ENCODE measurements at places on chromosomes 2 and 18.

GRCh38 chr2:163662141-163662780 lies 73.5 kb downstream of the FIGN start:
- no peak for DNase-seq

DNA sequence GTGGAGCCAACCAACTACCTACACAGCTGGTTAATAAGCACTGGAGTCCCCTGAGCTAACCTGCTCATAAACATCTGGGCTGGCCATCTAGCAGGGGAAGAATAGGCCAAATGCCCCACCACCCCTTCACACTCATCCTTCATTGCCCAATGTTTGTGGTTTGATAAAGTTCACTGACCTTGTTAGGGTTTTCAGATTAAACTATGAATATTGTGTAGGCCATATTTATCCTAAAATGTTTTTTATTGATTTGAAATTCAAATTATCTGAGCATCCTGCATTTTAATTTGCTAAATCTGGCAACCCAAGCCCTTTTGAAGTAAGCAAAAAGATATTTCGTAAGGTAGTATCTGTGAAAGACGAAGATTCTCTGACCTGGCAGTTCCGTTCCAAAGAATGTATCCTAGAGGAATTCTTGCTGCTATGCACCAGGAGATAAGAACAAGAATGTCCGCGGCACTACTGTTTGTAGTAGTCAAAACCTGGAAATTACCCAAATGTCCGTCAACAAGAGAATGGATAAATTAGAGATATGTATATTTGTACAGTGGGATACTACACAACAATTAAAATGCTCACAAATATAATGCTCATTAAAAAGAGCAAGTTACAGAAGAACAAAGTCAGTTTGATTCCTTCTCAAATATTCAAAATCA lies 5.8 kb upstream of the TLK1 start:
- DNase-seq, result no peak

DNA sequence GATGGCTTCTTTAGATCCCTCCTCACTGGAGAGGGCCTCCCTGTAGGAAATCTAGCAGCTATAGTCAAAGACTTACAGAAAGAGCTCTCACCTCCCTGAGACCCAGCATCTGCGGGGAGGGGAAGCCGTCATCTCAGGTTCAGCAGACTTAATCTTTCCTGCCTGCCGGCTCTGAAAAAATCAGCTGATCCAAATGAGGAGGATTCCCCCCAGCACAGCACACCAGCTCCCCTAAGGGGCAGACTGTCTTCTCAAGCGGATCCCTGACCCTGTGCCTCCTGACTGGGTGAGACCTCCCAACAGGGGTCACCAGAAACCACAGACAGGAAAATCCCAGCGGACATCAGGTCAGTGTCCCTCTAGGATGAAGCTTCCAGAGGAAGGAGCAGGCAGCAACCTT lies 601.9 kb downstream of the CNTNAP5 start:
- no peak for DNase-seq

- no peak for DNase-seq
Measured at GRCh38 chr2:240794178-240794721, 25.8 kb downstream of the KIF1A start.

DNA sequence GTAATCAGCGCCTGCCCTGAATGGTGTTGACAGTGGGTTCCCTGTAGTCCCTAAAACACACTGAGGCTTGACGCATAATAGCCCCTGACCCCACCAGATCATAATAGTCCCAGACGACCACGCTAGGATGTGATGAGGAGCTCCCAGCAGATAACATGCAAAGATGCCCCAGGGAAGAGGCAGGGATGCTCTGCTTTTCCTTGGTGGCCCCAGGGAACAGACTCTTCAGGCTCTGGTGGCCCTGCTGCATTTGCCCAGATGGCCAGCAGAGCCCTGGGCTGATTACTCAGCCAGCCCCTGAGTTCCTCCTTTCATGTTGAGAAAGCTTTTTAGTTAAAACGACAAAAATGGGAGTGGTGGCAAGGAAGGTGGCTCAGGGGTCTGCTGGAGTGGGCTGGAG lies 5.9 kb upstream of the NCKAP5 start:
- no peak for DNase-seq

GRCh38 chr2:197873293-197873701 lies 68.9 kb downstream of the PLCL1 start:
- no peak for DNase-seq

DNA sequence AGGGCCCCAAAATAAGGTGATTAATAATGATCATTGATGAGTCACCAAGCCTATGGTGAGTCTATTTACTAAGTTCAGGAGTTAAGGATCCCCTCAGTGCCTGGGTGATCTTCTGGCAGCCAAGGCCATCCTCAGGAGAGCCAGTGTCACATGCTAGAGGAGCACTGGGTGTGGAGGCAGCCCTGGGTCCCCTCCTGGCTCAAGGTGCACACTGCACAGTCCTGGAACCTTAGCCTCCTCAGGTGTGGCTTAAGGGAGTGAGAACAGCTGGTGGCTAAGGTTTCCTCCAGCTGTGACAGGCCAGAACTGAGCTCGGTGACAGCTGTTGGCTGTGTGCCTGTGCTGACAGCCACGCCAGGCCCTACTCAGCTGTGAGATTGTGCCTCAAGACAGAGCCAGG lies 52.1 kb upstream of the ACAA2 start:
- DNase-seq, result no peak
